ENCODE measurements at places on chromosomes 12 and 14.

GRCh38 chr12:124410354-124411175, 115.7 kb downstream of the RFLNA start:
- no peak for DNase-seq

DNA sequence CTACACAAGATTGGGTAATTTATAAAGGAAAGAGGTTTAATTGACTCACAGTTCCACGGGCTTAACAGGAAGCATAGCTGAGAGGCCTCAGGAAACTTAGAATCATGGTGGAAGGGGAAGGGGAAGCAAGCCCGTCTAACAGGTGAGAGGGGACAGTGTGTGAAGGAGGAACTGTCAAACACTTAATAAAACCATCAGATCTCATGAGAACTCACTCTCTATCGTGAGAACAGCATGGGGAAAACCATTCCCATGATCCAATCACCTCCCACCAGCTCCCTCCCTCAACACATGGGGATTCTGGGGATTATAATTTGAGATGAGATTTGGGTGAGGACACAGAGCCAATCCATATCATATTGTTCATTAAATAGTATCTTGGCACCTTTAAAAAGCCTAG, 56.1 kb downstream of the EPS8 start:
- no peak for DNase-seq

GRCh38 chr14:74739293-74740030, 23.7 kb upstream of the YLPM1 start:
- DNase-seq, result no peak

DNA sequence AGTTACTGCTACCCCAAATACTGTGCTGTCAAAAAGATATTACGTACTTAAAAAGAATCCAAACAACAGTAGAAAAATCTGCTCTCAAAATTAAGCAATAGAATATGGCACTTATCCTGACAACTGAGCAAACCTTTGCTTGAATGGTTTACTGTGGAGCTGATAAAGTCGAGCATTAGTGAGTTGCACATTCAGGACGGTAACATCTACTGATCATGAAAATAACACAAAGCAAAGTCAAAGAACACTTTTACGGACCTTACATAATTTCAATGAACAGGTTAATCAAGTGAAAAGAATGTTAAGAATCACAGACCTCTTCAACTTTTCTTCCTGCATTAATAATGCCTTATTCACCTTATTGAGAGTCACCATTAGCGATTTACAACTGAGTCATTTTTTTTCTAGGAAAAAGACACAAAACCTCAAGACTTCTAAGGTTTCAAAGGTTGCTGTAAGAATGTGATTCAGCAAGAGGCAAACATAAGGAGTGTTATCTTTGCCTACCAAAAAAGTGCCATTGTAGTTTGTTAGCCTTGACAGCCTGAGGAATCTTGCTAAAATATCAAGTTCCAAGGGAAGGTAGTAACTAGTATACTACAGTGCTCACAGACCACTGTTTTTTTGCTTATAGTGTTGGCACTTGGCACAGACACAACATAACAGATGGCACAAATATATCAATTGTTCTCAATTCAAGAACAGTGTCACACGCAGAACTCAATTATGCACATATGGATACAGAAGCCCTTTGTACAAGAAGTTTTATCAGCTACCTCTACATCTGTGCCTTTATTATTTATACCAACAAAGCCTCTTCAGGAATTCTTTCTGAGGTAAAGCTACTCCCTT, 334.2 kb upstream of the RPL10L start:
- DNase-seq, result no peak

DNA sequence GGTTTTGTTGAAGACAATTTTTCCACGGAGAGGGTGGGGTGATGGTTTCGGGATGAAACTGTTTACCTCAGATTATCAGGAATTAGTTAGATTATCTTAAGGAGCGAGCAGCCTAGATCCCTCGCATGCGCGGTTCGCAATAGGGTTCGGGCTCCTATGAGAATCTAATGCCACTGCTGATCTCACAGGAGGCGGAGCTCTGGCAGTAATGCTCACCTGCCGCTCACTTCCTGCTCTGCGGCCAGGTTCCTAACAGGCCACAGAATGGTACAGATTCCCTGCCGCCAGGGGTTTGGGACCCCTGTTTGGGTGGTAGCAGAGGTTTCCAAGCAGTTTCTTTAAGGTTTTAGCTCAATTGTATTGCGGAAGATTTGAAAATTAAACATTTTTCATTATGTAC, 439.8 kb upstream of the OR4E1 start:
- no peak for DNase-seq

- no peak for DNase-seq
Observed at GRCh38 chr14:75283833-75284563, 5.4 kb downstream of the FOS start.

DNA sequence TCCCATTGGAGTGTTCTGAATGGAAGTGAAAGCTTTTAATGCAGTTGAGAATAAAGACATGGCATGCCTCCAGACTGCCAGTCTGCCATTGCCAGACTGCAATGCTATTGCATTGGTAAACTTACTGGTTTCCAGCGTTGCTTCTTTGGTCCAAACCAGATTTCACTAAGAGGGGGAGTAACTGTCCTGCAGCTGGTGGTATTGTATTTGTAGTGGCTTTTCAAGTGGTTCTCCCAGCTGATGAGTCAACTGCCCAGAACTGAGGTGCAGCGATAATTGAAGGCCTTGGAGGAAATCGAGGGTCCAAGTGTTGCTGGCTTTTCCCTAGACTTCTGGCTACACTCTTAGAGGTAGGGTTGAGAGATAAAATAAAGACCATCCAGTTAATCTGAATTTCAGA, 31.9 kb downstream of the ERG28 start:
- no peak for DNase-seq

DNA sequence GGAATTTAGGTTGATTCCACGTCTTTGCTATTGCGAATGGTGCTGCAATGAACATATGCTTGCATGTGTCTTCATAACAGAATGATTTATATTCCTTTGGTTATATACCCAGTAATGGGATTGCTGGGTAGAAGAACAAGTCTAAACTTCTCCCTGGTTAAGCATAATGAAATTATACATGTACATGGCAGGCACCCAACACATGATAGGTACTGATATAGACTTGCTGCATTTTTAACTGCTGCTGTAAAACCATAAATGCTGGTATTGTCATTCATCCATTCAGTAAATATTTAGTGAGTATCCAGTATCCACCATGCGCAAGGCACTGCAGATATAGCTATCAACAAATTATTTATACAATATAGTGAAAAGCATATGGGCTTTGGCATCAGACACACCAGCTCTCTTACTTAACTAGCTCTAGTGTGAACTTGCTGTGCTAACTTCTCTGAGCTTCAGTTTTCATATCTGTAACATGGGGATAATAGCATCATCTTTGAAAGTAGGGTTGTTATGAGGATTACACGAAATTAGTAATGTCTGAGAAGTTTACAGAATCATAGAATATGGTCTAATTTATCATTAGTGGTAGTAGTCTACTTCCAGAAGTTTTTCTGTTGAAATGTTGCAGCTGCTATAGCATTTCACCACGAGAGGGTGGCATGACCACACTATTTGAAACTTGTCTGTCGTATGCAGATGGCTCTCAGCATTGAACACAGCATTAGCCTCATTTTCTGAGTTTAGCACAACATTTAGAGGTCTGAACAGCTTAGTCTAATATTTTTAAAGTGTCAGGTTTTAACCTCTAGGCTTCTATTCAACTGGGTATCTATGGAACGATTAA, 32.0 kb upstream of the SEL1L start:
- DNase-seq, result no peak

DNA sequence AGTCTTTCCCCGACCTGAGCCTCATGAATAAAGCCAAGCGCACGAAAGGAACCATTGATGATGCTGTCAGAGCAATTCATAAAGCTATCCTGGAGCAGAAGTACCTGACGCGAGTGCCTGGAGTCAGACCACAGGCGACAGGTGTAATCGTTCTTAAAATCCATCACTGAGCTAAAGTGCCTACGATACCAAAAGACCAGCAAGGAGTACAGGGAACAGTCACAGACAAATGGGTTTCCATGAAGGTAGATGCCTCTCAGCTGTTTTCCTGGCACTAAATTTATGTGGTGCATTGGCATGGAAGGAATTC, 1.4 kb upstream of the PCED1B start:
- no peak for DNase-seq

GRCh38 chr12:51496895-51497294, 72.3 kb downstream of the SLC4A8 start:
- no peak for DNase-seq

DNA sequence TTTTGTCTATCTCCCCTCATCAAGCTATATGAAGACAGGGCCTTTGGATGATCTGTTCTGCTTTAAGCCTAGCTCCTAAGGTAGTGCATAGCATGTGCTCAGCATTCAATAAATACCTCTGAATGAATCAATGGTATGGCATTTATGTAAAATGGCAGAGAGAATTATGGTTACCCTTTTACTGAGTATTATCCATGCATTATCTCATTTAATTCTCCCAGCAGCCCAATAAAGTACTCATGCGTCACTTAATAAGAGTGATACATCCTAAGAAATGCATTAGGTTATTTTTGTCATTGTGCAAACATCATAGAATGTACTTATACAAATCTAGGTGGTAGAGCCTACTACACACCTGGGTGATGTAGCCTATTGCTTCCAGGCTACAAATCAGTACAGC, 269.7 kb downstream of the KSR2 start:
- DNase-seq, result no peak

DNA sequence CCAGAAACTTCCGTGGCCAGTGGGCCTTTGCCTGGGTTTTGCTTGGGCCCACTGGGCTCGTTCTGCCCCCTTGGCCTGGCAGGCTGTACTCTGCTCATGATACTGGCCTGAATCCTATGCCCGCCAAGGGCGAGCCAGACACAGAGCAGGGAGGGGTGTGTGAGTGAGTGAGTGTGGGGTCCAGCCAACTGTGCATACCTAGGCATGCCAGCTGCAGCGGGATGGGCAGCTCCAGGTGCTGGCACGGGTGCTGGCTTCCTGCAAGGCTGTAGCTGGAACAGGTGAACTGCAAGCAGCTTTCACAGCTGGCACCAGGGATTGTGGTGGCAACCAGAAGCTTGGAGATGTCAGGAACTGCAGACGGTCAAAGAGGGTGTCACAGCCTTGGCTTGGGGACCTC, 1276.4 kb downstream of the SLC16A7 start:
- DNase-seq, result no peak

DNA sequence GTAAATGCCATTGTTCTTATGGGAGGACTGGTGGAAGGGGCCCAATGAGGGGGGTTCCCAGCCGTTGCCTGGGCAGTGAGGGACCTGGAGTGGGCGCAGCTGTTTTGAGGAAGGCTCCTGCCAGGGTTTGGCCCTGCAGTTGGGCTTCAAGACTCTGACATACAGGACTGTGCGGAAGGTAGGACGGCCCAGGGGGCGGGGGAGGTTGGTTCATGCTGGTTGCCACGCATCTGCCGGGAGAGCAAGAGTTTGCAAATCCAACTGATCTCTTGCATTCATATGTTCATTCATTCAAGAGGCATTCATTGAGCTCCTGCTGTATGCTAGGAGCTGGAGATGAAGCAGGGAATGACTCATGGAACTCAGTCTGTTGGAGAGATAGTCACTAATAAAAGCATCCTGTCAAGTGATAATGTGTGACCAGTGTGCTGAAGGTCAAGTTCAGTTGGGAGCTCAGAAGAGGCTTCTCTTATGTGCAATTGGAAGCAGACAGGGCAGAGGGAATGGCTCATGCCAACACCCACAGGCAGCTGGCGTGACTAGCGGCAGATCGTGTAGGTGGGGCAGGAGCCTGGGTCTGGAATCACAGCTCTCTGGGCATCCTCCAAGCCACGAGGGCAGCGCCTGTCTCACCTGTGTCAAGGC, 7.8 kb downstream of the SH2B3 start:
- DNase-seq, result no peak

- DNase-seq, result no peak
Observed at GRCh38 chr12:113244478-113244958, 23.3 kb downstream of the TPCN1 start.

GRCh38 chr12:91072931-91073330, 15.1 kb upstream of the KERA start:
- no peak for DNase-seq

DNA sequence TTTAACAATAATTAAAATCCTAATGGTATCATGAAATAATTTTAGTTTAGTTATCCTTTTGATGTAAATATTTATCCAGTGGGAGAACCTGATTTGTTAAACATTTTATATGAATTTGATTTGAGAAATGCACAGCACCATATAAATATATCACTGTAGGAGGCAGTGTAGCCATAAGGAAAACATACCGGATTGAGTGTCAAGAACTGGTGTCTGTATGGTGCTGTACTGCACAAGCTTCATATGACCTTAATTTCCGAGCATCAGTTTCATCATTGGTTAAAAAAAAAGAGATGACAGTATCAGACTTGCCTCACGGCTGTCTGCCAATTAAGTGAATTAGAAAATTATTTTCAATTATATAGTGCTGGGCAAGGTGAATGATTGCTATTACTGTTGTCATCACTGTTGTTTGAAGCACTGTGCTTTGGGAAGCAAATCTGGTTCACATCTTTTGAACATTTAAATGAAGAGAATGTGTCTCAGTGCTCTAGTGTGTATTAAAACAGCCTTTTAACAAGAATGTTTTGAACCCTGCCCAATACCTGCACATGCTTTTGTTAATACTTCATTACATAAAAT, 72.1 kb downstream of the TMTC2 start:
- no peak for DNase-seq

DNA sequence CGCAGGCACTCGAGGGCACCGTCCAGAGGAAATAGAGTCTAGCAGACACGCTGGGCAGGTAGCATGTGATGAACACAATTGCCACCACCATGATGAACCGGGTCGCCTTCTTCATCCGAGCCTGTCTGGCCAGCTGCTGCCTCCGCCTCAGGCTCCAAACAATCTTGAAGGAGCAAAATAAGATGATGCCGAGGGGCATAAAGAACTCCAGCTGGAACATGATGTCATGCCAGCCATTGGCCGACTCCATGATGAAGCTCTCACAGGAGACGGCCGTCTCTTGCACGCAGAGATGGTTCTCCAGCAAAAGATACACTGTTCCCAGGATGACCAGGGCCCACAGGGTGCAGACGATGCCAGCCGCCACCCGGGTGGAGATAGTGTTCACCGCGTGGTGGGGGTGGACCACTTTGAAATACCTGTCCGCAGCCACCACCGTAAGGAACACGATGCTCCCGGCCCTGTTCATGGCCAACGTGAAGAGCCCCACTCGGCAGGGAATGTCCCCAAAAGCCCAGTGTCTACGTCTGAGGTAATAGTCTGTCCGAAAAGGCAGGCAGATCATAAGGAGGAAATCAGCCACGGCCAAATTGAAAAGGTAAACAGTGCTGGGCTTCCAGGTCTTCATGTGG, 945 bp downstream of the HCAR1 start:
- DNase-seq, result no peak

DNA sequence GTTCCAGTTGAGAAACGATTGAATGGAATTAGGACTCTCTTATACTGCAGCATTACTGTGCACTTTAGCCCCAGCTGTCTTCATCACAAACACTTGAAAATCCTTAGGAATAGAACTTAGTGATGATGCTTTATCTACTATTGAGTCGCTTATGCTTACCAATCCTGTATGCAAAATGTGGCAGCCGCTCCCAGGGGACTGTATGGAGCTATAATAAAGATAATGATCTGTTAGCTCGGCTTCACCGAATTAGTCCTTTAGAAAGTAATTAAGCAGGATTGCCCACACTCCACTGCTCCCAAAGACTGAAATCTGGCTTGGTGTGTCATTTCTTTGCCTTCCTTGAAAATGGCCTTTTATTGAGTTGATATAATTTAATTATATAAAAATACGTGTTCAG, 10.6 kb downstream of the EML1 start:
- DNase-seq, result no peak

- DNase-seq, result no peak
Observed at GRCh38 chr12:104360157-104360556, 56.6 kb downstream of the EID3 start.

GRCh38 chr12:117098361-117099217, 627 bp downstream of the TESC start:
- no peak for DNase-seq

- DNase-seq, result no peak
Observed at GRCh38 chr12:597926-598568, 65.2 kb downstream of the NINJ2 start.

All from stimulated activated CD4-positive, alpha-beta T cell treated with anti-CD3 and anti-CD28 coated beads, Interleukin-15, amount 100 ng/mL, for 48 hours (primary cell).